ENCODE measurements at places on chromosomes 5 and 9.
A peak's percentile ranks its signal among the peaks of the same experiment; 100 is the strongest.

DNA sequence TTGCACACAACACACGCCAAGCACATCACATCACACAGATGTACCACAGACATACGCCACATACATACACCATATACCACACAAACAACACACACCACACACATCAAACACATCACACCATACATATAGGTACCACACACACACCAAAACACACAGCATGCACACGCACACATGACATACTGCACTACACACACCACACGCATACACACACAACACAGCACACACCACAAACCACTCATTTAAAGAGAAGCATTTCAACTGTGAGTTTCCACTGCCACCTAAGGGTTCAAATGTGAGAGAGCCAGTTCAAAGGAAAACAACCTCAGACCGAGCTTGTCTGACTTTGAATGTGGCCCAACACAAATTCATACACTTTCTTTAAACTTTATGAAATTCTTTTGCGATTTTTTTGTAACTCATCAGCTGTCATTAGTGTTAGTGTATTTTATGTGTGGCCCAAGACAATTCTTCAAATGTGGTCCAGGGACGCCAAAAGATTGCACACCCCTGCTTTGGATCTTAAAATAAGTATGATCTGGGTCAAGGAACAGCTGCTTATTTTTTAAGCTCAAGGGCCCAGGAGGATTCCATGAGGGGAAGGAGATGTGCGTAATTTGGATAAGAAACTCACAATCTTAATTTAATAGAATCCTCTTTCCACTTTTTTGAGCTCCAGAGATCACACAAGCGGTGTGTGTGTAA, 494.6 kb downstream of the GADD45G start:
- no peak for DNase-seq

DNA sequence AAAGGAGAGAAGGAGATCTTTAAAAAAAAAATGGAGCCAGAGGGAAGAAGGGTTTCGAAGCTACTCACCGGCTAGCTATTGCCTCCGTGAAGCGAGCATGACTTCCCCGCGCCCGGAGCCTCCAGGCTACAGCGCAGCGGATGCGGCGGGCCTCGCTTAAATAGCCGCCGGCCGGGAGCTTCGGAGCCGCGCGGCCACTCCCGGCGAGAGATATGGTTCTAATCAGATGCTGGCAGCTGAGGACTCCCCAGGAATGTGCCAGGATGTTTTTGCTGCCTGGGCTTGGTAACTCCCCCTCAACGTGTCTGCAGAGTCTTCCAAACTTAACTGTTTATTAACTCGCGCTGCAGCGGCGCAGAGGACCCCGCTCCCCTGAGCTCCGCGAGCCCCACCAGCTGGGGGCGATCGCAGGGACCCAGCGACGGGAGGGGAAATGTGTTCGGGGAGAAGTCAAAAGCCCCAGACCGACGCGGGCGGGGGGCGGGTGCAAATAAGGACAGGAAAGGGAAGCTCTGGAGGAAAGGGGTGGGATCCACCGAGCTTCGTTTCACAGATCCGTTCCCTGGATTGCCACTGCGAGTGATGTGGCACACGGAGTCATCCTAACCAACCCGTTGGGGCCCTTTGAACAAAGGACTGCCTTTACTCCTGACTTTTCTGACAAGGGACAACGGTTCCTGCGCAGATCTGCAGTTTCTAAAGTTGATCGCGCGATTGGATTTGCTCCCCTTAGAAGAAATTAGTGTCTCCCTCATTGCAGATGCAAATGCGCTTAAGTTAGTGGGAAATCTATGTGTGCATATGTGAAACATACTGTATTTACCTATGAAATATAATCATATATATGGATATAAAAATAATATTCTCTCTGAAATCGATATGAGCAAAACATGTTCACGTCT, at the start of gene DAB2:
Gene DAB2, minus strand, starts transcription at position 245 of the 902 bp plus-strand sequence. CDS start 30,660 bp downstream, outside the sequence.
- DNase-seq, result peak; percentile 17

- DNase-seq, result no peak
Measured at GRCh38 chr9:89716559-89716958, 111.7 kb downstream of the GADD45G start.

DNA sequence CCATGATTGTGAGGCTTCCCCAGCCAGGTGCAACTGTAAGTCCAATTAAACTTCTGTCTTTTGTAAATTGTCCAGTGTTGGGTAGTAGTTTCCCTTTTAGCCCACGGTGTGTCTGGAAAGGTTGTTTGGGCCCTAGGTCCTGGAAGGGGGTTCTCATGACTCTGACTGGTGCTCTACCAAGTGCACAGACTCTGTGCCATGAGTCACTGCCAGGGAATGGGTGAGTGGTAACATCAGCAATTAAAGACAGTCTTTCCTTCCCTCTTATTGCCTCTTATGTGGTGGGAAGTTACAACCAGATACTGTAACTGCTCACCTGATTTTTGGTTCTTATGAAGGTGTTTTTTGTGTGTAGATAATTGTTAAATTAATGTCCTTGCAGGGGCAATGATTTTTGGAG, 141.2 kb downstream of the PRDM9 start:
- no peak for DNase-seq

GRCh38 chr5:65623482-65623881, 651 bp downstream of the TRIM23 start:
- DNase-seq, result no peak

GRCh38 chr9:16143947-16144890, 591.4 kb downstream of the CCDC171 start:
- DNase-seq, result no peak

DNA sequence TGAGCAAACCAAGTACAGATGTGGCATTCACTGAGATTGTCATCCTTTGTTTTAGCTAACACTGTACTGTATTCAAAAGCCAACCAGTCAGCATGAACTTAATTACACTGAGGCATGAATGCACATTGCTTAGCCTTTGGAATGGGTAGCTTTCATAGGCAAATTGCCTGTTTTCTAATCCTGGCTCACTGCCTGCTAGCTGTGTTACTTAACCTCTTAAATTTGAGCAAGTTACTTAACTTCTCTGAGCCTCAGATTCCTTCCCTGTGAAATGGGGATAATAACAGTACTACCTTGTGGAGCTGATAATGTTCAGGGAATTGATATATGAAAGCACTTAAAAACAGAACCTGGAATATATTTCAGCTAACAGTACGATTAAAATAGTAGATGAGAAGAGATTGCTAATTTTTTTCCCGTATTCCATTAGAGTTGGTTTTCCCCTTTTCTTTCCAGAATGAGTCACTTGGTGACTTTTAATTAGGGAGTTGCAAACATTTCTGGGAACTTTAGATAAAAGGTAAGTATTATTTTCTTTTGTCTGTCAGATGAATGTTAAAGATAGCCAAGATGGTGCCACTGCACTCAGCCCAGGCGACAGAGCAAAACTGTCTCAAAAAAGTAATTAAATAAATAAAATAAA, 43.9 kb downstream of the ARRDC3 start:
- DNase-seq, result no peak

DNA sequence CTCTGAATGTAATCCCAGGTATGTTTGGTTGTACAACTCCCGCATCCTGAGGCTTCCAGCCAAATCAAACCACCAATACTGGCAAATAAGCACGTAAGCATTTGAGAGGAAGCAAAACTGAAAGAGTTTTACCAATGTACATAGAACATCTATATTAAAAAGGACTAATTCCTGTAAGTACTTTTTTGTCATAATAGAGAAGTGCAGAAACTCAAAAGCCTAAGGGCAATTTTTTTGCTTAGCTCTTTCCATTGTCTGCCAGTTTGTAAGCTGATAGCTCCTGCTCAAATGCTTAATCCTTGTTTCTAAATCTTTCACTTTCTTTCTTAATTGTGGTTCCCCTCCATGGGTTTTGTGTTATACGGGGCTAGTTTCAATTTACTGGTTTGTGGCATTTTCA, 1151.8 kb downstream of the CDH12 start:
- no peak for DNase-seq

- DNase-seq, result no peak
Measured at GRCh38 chr9:14303100-14303499, 10.8 kb downstream of the NFIB start.

- DNase-seq, result peak; percentile 22
Measured at GRCh38 chr9:123217128-123217654, 51.2 kb downstream of the STRBP start.

DNA sequence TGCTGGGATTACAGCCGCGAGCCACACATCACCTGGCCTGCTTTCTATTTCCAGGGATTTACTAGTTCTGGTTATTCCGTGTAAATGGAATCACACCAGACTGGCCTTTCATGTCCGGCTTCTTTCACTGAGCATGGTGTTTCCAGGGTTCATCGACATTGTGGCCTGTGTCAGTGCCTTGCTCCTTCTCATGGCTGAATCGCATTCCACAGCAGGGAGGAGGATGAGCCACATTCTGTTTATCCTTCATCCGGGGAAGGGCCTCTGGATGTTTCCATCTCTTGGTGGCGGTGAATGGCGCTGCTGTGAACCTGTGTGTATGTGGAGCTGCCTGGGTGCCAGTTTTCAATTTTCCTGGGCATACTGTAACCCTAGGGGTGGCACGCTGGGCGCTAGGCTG, 58.7 kb upstream of the RNU6ATAC start:
- no peak for DNase-seq

- no peak for DNase-seq
Measured at GRCh38 chr5:104045987-104046386, 483.4 kb upstream of the NUDT12 start.

DNA sequence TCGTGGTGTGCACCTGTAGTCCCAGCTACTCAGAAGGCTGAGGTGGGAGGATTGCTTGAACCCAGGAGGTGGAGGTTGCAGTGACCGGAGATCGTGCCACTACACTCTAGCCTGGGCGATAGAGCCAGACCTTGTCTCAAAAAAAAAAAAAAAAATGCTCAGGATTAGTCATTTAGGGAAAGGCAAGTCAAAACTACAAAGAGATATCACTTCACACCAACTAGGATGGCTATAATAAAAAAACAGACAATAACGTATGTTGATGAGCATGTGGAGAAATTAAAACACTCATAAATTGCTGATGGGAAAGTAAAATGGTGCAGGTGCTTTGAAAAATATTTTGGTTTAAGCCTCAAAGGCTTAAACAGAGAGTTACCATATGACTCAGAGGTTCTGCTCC, 6.3 kb upstream of the ANKRD34B start:
- no peak for DNase-seq

GRCh38 chr5:56301069-56301468, 67.9 kb upstream of the ANKRD55 start:
- DNase-seq, result no peak

DNA sequence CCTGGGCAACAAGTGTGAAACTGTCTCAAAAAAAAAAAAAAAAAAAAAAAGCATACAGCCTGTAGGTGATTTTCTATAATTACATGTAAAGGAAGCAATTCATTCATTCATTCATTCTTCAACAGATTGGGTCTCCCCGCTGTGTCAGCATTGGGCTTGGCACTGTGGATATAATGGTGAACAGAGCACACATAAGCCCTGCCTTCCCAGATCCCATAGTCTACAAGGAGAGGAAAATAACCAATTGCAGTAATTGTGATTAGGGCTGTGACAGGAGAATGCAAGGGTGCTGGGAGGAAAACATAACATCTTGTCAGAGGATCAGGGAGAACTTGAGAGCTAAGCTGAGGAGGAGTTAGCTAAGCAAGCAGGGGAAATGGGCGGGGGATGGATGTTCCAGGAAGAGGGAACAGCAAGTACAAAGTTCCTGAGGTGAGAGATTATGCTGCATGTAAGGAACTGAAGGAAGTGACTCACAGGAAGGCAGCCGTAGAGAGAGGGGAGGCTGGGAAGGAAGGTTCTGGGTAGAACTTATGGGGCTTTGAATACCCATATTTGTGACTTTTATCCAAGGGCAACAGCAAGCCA, 24.0 kb upstream of the KLF9 start:
- DNase-seq, result no peak

All from GM10248 (cell line).